Jurkat, Clone E6-1 (cell line): ENCODE measurements at places on chromosomes 6 and 20.

DNA sequence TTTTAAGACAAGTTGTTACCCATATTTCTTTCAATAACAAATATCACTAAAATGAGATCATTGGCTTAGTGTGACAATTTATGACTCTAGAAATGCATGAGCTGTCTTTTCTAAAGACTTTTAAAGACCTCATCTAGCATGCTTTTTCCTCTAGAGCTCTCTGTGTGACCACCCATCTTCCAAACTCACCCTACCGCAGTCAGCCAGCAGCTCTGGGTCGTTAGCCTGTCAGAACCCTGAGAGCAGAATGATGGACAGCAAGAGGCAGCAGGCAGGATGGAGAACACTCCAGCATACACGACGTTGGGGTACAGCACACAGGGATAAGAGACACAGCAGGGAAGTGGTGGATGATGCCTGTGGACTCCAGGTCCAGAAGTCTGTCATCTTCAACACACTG lies 45.1 kb upstream of the TBX18 start:
- DNase-seq: no peak

DNA sequence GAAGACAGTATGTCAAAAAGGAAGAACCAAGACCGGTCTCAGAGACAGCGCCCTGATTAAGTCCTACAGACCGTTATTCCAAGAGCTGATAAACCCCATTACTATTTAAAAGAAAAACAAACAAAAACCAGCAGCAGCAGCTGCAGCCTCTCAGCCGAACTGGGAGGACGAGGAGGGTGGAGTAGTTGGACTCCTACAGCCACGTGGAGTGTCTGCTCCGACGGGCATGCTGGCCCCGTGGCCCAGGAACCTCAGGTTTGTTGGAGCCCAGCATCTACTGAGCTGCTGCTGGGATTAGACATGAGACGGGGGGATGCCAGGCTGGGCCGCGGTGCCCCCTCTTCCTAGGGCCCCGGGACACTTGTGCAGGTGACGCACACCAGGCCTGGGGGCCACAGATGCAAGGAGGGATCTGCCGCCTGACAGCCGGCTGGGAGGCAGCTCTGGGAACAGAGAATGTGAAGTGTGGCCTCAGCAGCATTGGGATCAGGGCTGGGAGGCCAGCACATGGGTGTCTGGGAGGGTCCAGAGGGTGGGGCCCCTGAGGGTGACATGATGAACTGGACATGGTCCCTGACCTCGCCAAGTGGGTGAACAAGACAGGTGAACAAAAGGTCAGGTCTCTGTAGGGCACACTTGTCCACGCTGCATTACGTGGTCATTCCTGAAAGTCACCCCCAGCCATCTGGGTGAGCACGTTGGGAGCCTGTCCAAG lies 2.9 kb upstream of the ZBTB46 start:
- no peak for DNase-seq

- no peak for DNase-seq
These were observed 185.8 kb downstream of the PHF3 start for GRCh38 chr6:63821442-63821841.

DNA sequence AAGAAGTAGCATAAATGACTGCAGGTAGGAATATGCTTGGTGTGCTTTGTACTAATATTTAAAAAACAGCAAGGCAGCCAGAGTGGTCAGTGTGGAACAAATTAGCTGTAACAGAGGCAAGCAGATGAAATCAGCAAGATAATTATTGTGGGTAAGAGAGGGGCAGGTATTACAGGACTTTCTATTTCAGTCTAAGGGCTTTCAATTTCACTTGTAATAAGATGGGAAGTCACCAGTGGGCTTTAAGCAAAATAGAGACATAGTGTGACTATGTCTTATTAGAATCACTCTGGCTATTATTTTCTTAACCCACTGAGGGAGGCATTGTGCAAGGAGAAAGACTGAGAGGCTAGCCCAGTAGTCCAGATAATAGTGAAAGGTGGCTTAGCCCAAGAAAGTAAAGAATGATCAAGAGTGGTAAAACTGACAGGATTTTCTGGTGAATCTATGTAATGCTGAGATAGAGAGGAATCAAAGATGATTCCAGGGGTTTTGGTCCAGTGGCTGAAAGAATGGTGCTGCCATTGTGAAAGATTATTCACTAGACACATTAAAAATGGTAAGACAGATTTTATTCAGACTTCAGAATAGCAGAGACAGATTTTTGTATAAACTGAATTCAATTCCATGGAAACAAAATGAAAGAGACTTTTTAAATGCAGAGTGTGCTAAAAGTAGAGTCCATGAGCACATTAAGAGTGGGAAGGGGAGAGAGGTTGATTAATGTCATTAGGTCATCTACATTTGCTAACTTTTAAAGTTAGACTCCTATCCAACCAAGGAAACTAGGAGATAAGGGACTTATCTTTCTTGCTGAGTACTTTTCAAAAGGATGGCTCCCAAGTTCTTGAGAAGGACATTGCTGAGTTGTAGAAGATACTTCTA lies 1136.0 kb downstream of the HACE1 start:
- DNase-seq: no peak

GRCh38 chr20:58361481-58362205 lies 27.4 kb upstream of the VAPB start:
- DNase-seq: no peak

DNA sequence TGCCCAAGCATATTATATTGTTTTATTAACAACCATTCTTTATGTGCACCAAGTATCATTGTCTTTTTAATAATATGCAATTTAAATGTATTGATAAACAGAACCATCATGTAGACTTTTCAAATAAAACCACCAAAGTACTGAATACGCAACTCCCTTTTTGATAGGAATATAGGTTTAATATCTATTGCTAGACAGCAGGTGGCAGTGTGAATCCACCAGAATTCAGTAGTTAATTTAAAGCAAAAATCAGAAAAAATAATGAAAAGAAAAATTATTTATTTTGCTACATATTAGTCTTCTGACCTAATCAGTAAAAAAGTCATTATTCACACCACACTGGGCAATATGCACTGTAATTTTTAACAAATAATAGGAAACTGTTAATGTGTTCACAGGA lies 143.7 kb downstream of the KLHL32 start:
- DNase-seq: peak; percentile 26

GRCh38 chr6:156857573-156857972 lies 80.4 kb downstream of the ARID1B start:
- no peak for DNase-seq

- DNase-seq: no peak
These were observed 55.8 kb upstream of the SMIM28 start for GRCh38 chr6:138321934-138322333.

- DNase-seq: no peak
These were observed 56.3 kb downstream of the EZR start for GRCh38 chr6:158762787-158763433.

GRCh38 chr6:158389193-158389919 lies 77.1 kb downstream of the TULP4 start:
- DNase-seq: no peak

DNA sequence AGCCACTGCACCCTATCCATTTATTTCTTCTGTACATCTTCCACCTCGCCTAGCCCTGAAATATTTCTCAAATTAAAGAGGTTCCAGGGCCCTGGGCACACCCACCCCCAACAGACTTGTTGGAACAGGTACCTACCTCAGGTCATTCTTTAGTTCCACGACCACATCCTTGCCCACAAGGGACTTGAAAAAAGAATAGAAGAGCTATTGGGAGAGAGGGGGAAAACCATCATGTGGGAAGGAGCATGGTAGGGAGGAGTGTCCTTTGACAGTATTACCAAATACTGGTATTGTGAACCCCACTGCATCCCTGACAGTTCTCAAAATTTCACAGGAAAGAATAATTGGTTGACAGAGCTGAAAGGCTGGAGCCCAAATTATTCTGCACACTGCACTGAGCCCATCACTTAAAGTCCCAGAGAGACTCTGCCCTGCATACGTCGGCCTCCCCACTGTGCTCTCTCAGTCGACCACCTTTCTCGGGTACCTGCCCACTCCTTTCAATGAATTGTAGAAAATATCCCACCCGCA lies 762 bp downstream of the LSM2 start:
- no peak for DNase-seq

- no peak for DNase-seq
These were observed 35.2 kb upstream of the TXLNB start for GRCh38 chr6:139327038-139327437.

- no peak for DNase-seq
These were observed 72.4 kb upstream of the XRN2 start for GRCh38 chr20:21230686-21231085.

DNA sequence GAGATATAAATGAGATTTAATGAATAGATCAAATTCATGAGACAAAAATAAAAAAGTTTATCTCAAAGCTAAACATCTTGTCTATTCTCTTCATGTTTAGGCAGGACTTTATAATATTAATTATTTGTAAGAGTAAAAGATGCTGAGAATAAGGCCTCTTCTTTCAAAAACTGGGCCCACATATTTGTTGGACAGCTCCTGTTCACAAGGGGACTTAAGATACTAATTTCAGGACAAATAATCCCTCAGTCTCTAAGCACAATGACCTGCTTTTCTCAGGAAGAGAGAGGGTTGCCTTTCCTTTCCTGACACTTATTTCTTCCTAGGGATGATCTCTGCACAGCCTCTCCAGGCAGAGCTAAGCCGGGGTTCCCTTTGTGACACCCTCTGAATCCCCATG lies 43.3 kb downstream of the NOX3 start:
- no peak for DNase-seq

- no peak for DNase-seq
These were observed 25.1 kb upstream of the PNPLA1 start for GRCh38 chr6:36244641-36245280.

- no peak for DNase-seq
These were observed 253.5 kb downstream of the GJA1 start for GRCh38 chr6:121688974-121689373.
